ENCODE measurements at places on chromosomes 6 and 20.

DNA sequence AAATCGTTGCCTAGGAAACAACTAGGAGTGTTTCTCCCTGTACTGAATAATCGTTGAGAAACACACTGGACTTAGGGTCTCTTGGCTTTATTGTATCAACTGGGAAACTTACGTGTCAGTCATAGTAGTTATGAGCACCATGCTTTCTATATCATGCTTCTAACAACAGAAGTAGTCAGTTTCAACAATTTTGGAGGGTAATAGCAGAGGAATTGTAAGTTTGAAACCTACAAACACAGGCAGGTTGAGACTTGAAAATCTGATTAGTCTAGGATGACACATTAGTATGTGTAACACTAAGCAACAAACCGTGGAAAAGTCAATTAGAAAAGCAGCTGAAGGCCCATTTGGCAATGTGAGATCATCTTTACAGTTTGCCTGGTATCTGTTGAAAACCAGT, 43.9 kb upstream of the FABP7 start:
- no peak for DNase-seq

DNA sequence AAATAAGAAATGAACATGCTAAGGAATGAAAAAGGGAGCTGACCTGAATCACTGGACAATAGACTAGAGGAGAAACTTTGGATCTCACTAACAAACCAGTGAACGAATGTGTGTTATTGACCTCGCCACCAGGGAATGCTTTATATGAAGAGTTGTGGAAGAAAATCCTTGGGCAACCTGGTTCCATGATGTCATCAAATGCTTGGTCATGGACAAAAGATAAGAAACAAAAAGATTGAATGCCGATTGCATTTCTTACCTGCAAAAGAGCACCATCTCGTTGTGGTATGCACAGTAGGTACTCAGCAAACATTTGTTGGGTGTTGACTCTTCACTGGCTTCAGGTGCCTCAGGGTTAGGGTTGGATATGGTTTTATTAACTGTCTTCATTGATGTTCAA, 165.2 kb upstream of the TSHZ2 start:
- no peak for DNase-seq

- no peak for DNase-seq
These were observed 195.6 kb upstream of the RIN2 start for GRCh38 chr20:19562426-19562825.

- DNase-seq, result no peak
These were observed 58.1 kb downstream of the C6orf58 start for GRCh38 chr6:127635091-127635490.

DNA sequence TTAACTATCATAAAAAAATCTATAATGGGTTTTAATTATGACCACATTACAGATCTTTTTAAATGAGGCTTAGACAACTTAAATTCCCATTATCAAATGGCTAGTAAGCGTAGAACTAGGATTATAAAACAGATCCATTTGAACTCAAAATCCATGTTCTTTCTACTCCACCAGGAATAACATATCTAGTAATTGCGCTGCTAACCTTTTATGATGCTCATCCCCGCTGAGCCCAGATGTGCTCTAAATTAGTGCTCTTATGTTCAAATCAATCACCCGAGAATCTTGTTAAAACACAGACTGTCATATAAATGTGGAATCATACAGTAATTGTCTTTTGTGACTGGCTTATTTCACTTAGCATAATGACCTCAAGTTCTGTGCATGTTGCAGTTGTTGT, 903.1 kb downstream of the PHF3 start:
- DNase-seq, result no peak

DNA sequence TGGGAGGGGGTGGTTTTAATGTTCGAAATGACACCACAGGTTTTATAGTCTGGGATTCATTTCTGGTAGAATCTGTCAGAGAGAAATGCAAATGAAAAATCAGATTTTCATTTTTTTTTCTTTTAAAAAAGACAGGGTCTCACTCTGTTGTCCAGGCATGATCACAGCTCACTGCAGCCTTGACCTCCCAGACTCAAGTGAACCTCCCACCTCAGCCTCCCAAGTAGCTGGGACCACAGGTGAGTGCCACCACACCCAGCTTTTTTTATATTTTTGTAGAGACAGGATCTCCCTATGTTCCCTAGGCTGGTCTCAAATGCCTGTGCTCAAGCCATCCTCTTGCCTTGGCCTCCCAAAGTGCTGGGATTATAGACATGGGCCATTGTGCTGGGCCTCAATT, 2.4 kb upstream of the ADNP start:
- no peak for DNase-seq

DNA sequence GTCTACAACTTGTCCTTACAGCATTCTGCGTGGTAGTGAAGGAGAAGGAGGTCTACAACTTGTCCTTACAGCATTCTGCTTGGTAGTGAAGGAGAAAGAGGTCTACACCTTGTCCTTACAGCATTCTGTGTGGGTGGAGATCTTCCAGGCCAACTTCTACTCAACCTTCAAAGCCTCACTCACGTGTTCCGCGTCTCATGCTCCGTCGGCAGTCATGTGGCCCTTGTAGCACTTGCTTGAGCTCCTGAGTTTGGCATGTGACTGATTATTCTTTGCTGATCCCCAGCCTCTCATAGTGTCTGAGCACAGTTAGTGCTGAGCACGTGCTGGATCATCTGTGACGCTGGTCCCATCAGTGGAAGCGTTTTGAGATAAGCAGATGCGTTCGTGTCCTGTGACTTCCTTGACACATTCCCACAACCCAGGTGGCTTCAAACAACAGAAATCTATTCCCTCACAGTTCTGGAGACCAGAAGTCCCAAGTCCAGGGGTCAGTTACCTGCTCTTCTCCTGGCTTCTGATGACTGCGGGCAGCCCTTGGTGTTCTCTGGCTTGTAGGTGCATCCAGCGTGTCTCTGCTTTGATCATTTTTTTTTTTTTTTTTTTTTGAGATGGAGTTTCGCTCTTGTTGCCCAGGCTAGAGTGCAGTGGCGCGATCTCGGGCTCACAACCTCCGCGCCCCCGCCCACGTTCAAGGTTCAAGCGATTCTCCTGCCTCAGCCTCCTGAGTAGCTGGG, 2.6 kb downstream of the SS18L1 start:
- DNase-seq, result no peak

- DNase-seq, result no peak
These were observed 11.0 kb upstream of the ID1 start for GRCh38 chr20:31594002-31594557.

GRCh38 chr6:3007571-3007970, 7.9 kb downstream of the NQO2 start:
- no peak for DNase-seq

- DNase-seq, result peak; percentile 40
These were observed 2.8 kb downstream of the KCNQ5 start for GRCh38 chr6:72624557-72625160.

DNA sequence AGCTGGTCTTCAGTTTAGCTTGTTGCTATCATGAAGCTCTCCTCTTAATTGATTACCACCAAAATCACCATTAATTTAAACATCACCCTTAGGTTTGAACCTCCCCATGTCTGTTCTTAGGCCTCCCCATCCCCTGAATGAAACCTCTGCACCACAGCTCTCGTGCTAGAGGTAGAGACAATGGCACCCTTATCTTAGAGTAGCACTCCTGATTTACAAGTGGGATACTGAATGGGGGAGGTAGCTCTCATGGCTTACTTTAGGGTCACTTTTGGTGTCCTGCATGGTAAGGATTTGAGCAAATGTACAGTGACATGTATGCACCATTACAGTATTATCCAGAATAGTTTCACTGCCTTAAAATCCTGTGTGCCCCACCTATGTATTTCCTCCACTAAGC, 115.6 kb upstream of the ADTRP start:
- no peak for DNase-seq

- peak; percentile 20 for DNase-seq
These were observed 306.9 kb downstream of the DHX35 start for GRCh38 chr20:39268981-39269461.

- no peak for DNase-seq
These were observed 79.1 kb upstream of the SLC22A23 start for GRCh38 chr6:3535776-3536435.

- DNase-seq, result no peak
These were observed 1.1 kb downstream of the PCSK2 start for GRCh38 chr20:17227669-17228623.

- DNase-seq, result no peak
These were observed 85.3 kb upstream of the RNF24 start for GRCh38 chr20:4100679-4101078.

DNA sequence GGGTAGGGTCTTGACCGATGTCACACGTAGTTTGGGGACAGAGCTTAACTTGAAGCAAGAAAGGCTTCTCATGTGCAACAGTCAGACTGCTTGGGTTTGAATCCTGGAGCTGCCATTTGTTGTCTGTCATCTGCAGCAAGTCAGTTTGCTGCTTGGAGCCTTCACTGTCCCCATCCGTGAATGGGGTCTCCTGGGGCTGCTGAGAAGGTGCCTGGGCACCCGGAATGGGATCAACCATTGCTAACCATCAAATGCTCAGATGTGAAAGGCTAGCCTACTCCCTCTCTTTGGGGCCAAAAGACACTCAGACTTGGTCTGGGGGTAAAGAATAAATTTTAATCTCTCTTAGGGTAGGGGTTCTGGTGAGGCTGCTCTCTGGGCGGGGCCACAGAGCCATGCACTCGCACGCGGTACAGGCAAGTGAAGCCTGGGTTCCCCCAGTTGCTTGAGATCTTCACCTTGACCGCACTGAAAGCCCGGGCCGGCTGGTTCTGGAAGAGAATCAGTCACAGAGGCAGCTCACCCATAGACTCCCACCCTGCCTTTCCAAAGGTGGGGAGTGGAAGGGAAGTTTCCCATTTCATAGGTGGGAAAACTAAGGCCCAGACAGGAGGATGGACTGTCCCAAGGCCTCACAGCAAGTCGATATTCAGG, 20.6 kb downstream of the SUN5 start:
- no peak for DNase-seq

DNA sequence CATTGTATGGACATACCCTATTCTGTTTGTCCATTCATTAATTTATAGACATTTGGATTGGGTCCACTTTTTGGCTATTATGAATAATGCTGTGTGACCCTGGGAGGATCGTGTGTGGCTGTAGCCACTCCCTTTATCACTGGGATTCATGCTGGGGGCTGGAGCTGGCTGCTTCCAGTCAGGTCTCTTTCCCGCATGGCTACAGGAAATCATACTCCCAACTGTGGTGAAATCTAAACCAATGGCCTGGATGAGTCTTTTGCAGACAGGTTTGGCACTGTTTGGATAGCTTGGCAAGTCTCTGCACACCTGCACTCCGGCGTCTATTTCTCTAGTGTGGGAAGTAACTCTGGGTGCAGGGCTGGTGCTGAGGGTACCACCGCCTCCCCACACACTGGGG, 80.4 kb downstream of the RIN2 start:
- no peak for DNase-seq

DNA sequence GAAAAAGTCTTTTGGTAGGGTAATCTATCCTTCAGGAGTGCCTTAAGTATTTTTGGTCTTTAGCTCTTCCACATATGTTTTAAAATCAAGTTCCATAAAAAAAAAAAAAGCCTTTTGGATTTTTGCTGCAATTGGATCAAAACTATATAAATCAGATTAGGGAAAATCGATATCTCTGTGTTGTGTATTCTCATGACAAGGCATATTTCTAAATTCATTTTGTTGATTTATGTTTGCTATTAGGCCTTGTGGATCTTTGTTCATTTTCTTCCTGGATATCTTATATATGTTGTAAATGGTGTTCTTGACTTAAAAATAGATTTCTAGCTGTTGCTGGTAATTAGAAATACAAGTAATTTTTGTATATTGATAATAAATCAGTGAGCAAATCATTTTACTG, 8.8 kb downstream of the HSF2 start:
- DNase-seq, result no peak

- DNase-seq, result no peak
These were observed 1.2 kb downstream of the PLAGL1 start for GRCh38 chr6:144006736-144007477.

DNA sequence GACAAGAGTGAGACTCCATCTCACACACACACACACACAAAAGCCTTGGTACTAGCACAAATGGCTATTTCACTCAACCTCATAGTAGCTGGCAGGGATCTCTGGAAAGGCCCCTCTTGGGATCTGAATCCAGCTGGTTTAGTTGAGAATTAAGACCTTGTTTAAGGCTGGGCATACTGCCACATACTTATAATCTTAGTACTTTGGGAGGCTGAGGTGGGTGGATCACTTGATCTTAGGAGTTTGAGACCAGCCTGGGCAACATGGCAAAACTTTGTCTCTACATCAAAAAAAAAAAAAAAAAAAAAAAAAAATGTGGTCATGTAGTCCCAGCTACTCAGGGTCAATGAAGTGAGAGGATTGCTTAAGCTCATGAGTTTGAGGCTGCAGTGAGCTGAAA, 628.3 kb downstream of the MMUT start:
- no peak for DNase-seq

DNA sequence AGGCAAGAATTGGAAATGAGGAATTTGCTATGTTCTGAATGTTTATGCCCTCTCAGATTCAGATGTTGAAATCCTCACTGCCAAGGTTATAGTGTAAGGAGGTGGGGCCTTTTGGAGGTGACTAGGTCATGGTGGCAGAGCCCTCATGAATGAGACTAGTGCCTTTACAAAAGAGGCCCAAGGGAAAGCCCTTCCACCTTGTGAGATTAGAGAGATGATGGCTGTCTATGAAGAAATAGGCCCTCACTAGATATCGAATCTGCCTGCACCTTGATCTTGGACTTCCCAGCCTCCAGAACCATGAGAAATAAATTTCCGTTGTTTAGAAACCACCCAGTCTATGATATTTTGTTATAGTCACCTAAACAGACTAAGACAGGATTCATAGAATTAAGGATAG, 10.4 kb downstream of the ASIP start:
- DNase-seq, result no peak

- peak; percentile 51 for DNase-seq
These were observed 23.3 kb upstream of the ARHGAP18 start for GRCh38 chr6:129733290-129733689.

- no peak for DNase-seq
These were observed 13.5 kb upstream of the NT5E start for GRCh38 chr6:85436411-85436810.

DNA sequence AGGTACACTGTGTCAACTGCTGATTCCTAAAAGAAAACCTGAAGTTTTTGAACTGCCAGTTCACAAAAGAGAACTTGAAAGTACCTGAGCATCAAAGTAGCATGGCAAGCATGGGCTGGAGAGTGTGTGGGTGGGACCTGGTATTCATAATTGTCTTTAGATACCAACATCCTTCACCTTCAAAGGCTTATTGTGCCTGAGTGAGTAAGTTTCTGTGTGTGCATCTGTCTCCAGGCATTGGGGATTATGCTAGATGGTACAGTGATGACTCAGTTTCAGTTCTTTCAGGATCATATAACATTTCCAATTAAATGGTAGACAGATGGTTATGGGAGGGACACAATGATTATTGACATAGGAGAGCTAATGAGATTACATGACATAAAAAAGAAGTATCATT, 238.5 kb downstream of the ZFAND3 start:
- DNase-seq, result no peak

GRCh38 chr20:38139977-38140753, 24.9 kb downstream of the TGM2 start:
- DNase-seq, result no peak

DNA sequence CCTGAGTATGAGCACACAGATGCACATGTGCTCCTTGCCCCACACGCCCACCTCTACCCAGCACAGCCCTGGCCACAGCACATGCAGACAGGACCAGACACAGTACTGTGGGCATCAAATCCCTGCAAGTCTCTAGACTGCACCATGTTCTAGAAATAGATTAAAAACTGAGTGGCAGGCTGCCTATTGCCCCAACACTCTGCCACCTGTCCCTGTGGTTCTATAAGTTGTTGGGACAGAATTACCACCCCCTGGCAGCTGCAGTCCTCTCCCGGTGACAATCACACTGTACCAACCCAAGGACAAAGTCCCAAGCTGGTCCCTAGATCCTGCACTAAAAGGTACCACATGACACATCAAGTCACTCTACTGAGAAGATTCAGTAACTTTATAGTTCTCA, 70.2 kb downstream of the B3GAT2 start:
- no peak for DNase-seq
